Left lobe of liver (tissue), 2 donors: ENCODE measurements at places on chromosomes 2 and 18. TPM values are rescaled to one million over a fixed set of nuclear protein-coding genes. Genes with fewer than 3 reads are reported as not detected.
A peak's percentile ranks its signal among the peaks of the same experiment; 100 is the strongest.

The GRB14 gene
- total RNA-seq: 39.3 TPM

The RNF149 gene
- 18.6 TPM for total RNA-seq

The SUPT7L gene
- 12.2 TPM for total RNA-seq

The MC2R gene
- not detected for total RNA-seq

The SLC16A14 gene
- 1.6 TPM for total RNA-seq

The FAM124B gene
- 2.1 TPM for total RNA-seq

The PLEKHH2 gene
- 1.6 TPM for total RNA-seq

The NPPC gene
- not detected for total RNA-seq

The VIT gene
- not detected for total RNA-seq

The CDH7 gene
- total RNA-seq: not detected

The OSGEPL1 gene
- total RNA-seq: 4.2 TPM

The PRSS56 gene
- total RNA-seq: not detected

The ITGB6 gene
- 0.18 TPM for total RNA-seq

The PROM2 gene
- 1.1 TPM for total RNA-seq

DNA sequence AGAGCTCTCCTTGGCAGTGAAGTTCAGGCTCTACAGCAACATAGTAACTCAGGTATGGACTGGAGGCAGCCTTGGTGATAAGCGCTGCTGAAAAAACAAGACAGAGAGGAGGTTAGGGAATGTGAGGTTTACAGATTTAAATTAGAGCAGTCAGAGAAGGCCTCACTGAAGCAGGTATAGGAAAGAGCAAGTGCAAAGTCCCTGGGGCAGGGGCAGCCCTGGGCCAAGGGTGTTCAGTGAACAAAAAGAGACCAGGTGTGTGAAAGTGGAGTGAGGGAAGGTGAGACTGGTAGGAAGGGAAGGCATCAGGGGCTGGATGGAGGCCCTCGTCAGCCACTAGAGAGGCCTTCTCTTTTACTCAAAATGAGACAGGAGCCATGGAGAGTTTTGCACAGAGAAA is 89.6 kb downstream of the LAMA3 start:
- DNase-seq: no peak

DNA sequence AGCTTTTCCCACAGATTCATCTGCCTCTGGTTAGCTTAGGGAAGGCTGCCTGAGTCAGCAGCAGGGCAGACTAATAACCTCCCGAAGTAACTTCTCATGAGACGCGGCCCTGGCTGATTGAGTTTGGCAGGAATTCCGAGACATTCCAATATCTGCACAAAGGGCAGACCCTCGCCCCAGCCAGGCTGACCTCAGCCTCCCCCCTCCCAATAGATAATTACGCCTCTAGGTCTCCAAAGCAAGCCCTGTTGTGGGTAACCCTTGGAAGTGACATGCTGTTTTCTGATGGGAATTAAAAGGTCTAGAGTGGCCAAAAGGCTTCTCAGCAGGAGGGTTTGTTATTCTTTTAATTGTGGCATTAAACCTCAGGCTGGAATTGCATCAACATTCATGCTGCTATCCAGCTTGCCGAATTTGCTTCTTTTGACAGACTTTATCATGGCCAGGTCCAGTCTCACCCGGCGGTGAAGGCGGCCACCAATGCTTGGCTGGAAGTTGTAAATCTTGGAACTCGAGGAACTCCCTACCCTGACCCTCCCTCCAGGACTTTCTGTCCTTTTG is 98.0 kb upstream of the SLC14A2 start:
- no peak for DNase-seq

DNA sequence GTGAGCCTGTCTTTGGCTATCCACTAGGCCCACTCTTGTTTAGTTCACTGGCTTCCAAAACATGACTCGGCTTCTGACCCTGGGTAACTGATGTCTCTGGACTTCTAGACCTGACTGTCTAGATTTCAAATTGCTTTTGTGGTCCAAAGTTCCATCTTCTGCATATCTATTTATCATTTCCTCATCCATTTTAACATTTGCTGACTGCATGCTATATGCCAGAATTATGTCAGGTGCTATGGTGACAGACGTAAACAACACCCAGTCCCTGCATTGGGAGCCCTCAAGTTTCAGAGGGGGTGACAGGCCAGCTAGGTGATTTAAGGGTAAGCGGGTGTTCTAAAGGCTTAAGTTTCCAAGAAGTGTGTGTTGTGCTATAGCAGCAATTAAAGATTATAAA is 140.9 kb downstream of the PIEZO2 start:
- no peak for DNase-seq

- DNase-seq: no peak
These were observed 25.1 kb upstream of the SP3 start for GRCh38 chr2:173990245-173990644.

DNA sequence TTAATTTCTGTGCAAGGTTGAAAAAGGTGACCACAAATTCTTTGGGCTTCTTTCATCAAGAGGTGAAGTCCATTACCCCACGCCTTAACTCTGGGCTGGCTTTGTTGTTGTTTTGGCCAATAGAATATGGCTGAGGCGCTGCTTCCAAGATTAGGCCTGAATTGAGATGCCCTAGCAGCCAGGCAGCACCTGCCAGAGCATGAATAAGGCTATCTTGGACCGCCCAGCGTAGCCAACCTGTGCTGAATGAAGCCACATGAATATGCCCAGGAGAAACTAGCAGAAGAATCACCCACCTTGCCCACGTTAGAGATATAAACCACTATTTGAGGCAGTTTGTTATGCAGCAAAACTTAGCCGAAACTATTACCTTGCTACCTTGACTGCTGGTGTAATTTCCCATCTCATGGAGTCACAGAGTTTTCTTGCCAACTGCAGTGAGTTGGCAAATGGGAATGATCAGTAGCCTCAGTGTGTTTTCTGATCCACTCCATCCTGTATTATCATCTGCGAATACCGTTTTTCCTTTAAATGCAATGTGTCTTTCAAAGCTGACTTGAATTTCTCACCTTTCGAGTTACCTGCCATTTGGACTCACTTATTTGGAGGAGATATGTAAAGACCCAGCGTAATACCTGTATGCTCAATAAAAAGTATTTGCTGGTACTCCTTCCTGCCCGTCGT is 679 bp downstream of the TSGA10 start:
- DNase-seq: no peak

GRCh38 chr2:230879271-230879882 is 14.6 kb downstream of the ITM2C start:
- no peak for DNase-seq

GRCh38 chr2:27992787-27993401 is 102.4 kb downstream of the BABAM2 start:
- no peak for DNase-seq

GRCh38 chr2:224646242-224646846 is 61.2 kb upstream of the CUL3 start:
- no peak for DNase-seq

DNA sequence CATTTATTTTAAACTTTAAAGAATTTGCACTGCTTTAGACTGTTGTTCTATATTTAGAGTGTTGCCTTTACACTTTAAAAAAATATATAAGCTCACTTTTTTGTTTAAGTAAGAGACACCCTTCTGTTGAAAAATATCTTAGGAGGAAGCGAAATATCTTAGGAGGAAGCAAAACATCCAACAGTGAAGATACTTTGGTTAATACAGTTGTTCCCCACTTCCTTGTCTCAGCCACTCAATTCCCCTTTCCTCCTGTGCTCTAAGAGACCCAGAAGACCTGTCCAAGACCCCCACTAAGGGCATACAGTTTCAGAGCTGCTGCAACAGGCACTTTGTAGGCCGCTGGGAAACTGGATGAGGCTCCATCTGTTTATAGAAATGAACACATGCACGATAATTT is 5.7 kb downstream of the SERPINB8 start:
- no peak for DNase-seq

DNA sequence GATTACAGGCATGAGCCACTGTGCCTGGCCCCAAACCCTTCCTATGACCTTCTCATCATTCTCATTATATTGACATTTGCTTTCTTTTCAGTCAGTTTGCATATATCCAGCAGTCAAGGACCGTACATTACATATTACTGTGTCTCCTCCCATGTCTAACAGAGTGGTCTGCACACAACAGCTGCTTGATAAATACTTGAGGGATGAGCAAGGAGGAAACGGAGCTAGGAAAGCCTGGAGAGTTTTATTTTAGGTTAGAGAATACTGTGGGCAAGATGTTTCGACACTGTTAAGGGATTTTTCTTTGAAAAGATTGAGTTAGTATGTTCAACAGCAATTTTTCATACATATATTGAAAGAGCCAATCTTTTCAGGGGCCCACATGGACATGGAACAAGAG is 76.2 kb upstream of the CHRNA1 start:
- no peak for DNase-seq

DNA sequence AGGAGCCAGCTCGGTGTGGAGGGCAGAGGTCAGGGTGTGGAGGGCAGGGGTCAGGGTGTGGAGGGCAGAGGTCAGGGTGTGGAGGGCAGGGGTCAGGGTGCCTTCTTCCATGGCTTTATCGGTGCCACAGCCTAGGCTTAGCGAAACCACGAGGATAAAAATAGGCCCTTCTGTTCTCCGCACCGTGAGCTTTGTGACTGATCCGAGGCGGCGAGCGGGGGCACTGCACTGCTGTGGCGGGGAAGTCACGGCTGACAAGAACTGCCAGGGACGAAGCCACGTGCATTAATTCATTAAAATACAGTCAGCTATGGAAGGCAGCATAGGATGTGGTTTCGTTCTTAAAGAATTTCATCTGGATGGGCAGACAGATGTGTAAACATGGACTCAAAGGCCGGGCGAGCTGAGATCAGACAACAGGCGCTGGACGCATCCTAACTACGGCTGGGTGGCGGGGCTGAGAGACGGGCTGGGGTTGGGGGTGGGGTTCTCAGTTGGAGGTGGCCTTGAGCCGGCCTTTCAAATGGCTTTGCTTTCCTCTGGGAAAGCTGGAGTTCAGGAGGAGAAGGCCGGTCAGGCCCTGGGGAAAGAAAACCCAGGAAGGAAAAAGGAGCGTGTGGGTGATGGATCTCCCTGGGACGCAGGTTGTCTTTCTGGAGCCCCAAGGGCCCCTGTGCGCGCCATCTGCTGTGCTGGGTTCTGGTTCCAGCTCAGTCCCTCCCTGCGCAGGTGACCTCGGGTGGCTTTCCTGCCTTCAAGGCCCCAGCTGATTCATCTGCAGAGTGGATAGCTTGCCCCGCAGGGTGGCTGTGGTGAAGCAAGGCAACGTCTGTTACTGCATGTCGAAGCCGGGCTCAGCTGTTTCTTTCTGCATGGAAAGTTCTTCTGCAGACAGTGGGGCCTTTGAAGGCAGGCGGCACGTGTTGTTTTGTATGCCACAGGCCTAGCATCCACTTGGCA is 958 bp upstream of the ALLC start:
- no peak for DNase-seq

- DNase-seq: no peak
These were observed 4.5 kb upstream of the SNRNP27 start for GRCh38 chr2:69889302-69889701.

DNA sequence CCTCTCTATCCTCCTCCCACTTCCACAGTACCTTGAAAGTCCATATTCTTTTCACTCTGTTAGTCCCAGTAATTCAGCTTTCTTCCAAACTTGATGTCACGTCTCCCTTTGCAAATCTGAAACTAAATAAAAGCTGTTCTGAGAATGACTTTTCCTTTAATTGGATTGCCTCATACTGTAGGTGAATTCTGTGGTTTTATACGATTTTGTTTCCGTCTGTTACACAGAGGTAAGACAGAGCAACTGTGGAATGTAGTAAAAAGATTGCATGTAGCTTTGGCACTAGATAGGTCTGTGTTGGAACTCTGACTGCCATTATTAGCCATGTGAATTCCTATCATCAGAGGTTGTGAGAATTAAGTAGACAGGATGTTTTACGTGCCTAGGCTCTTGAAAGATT is 25.9 kb downstream of the MALT1 start:
- DNase-seq: no peak

- DNase-seq: no peak
These were observed 51.2 kb downstream of the SLC14A2 start for GRCh38 chr18:45666520-45666919.

GRCh38 chr2:176997792-176998169 is 214.8 kb upstream of the HNRNPA3 start:
- DNase-seq: no peak

GRCh38 chr2:11537951-11538350 is 4.1 kb downstream of the GREB1 start:
- no peak for DNase-seq

DNA sequence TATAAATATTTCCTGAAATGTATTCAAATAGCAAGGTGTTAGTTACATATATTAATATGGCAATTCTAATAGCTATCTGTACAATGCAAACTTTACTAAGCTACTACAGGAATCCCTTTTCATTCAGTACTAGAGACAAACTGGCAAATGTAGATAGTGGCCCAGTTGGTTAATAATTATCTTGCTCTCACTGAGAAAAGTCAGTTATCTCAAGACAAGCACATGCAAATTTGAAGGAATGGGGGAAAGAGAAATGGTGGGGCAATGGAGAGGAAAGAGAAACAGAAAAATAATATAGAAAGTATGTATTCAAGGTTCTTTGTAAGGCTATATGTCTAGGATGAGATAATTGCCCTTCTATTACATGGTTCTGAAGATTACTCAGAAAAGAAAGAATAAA is 280.0 kb downstream of the FIGN start:
- no peak for DNase-seq

DNA sequence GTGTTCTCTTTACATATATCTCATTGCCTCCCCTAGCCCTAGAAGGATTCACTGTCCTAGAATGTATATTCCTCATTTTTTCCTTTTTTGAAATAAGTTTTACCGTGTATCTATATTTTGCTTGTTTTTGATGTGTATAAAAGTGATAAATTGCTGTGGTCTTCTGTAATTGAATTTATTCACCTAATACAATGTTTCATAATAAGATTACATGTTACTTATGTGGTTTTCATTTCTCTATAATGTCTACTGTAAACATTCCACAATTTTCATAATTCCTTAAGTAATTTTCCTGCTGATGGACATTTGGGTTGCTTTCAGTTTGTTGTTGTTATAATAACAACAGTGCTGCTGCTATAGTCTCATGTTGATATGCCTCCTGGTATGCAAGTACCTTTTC is 118.2 kb downstream of the PHLPP1 start:
- no peak for DNase-seq

GRCh38 chr2:178193496-178193822 is 853 bp upstream of the OSBPL6 start:
- peak; percentile 61 for DNase-seq

DNA sequence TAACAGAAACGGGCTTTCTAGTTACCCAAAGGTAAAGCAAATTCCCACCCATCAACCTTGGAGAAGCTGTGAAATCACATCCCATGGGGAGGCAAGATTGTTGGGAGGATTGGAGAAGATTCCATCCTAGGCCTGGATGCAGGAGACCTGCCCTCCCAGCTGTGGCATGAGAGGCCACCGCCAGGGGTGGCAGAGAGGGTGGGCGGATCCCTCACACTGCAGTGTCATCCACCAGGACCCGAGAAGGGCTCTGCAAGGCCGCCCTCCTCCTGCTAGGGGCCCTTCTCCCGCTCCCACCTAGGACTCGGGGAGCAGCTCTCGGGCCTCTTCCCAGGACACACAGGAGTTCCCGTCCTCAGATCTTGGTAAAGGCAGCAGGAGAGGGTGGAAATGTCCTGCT is 15.5 kb upstream of the ATG16L1 start:
- no peak for DNase-seq
